Bronchial smooth muscle cell (primary cell): ENCODE measurements at places on chromosomes 3 and 15. TPM values are rescaled to one million over a fixed set of nuclear protein-coding genes. Genes with fewer than 3 reads are reported as not detected.

SENP8 gene
- total RNA-seq = 1.2 and 2.2 TPM in 2 replicates

SPSB4 gene
- total RNA-seq = not detected in 2 replicates

LRRIQ4 gene
- not detected in 2 replicates for total RNA-seq

PGBD4 gene
- total RNA-seq = 1.8 and 1.9 TPM in 2 replicates
